HTR-8/SVneo (cell line): ENCODE measurements at places on chromosomes 13 and 19.

DNA sequence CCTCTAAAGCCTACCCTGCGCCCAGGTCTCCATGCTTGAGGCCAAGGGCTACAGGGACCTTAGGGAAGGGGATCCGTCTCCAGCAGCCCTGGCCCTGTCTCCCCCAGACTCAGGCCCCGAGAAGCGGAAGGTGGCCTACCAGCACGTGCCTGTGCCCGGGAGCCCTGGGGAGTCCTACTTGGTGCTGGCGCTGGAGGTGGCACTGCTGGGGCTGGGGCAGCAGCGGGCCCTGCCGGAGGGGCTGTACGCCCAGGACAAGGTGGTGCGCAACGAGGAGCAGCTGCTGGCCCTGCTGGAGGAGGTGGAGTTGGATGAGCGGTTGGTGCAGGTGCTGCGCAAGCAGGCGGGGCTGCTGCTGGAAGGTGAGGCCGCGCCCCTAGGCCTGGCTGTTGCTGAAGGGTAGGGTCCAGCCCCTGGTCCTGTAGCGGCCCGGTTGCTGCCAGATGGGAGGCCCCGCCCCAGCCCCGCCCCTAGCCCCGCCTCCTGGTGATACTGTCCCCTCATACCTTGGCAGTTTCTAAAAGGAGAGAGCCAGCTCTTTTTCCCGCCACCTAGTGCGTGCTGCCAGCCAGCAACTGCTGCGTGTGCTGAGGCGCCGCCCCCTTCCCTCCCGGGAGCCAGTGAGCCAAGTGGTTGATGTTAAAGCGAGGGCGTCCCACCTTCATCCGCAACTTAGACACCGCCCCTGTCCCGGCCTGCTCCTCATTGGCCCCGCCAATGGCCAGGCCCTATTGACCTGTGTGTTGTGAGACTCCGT is 22.6 kb downstream of the ZSWIM4 start:
- no peak for DNase-seq

- DNase-seq, result no peak
Measured at GRCh38 chr19:48807590-48808308, 3.1 kb downstream of the BCAT2 start.

DNA sequence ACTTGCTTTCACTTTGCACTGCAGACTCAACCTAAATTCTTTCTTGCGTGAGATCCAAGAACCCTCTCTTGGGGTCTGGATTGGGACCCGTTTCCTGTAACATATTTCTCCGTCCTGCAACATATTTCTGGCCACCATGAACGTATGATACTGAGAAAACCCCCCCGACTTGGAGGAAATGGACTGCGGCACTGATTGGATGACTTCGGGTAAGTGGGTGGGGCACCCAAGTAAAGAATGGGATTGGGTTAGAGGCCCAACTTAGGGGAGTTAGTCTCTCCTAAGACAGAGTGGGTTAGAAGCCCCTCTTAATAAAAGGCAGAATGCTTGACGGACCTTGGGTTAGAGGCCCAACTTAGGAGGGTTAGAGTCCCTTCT is 690.4 kb downstream of the UQCRFS1 start:
- DNase-seq, result no peak

- no peak for DNase-seq
Measured at GRCh38 chr19:10237702-10238101, 6.6 kb upstream of the S1PR2 start.

DNA sequence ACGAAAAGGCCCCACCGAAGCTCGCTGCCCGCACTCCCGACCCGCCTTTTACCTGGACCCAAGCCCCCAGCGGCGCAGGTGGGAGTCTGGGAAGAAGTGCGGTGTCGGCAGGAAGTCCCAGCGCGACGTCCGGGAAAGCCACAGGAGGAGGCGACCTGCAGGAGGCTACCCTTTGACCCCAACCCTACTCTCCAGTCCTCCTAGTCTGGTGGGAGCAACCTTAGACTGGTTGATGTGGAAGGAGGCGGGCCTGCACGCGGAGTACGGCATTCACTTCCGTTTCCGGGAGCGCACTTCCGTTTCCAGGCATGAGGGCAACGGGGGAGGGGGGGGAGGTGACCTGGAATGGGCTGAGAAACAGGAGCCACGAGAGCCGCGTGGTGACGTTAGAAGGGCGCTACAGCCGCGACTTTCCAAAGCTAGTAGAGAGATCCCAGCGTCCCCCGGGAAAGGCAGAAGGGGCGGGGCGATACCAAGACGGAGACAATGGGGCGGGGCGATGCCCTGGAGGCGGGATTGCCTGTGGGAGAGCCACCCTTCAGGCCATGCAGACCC is 28.5 kb downstream of the ZNF266 start:
- DNase-seq, result peak; percentile 85

GRCh38 chr19:12996406-12997094 is 1.3 kb downstream of the NFIX start:
- no peak for DNase-seq

- no peak for DNase-seq
Measured at GRCh38 chr13:102399791-102400674, 1.8 kb downstream of the FGF14 start.

DNA sequence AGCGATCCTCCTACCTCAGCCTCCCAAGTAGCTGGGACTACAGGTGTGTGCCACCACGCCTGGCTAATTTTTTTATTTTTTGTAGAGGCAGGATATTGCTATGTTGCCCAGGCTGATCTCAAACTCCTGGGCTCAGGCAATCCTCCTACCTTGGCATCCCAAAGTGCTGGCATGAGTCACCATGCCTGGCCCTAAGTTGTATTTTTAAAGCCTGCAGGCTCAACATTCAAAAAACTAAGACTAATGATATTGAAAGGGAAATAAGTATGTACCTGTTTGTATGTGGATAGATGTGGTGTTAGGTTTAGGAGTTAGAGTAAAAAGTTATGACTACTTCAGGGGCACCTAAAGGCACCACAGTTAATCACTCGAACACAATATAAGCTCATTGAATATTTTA is 5.4 kb upstream of the IPO5 start:
- DNase-seq, result no peak

DNA sequence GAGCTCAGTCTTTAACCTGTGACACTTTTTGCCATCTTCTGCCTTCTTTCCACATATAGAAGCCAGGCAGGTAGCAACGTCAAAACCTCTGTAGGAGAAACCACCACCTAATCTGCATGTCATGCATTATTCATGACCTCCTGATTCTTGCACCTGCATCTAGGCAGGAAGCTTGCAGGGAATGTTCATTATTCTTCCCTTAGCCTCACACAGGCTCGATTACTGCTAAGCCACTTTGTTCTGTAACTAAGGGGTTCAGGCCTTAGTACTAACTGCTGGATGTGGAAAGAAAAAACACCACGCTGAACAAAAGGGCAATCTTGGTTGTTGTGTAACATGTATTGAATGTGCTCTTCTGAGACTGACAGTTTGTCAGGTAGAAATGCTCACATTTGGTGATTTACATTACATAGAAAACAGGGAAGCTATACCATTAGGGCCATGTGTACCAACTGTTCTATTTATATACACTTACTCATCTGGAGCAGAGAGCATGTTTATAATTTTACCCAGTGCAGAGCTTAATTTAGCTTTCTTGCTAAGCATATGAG is 366.9 kb downstream of the KLF12 start:
- DNase-seq, result no peak

DNA sequence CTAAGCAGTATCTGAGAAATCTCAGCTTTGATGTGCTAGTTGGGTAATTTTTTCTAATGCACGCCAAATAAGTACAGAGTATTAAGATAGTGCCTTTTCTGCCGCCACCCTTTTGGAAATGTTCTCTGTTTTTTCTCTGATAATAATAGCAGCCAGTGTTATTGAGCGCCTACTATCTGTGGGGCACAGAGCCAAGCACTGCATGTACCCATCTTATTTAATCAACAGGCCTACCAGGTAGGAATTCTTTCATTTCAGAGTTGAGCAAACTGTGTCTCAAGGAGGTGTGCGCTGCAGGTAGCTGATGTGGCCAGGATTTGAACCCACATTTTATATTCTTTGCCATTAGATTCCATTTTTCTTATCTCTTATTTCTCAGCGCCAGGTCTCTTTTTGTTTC is 1.4 kb downstream of the EPN1 start:
- DNase-seq, result no peak

DNA sequence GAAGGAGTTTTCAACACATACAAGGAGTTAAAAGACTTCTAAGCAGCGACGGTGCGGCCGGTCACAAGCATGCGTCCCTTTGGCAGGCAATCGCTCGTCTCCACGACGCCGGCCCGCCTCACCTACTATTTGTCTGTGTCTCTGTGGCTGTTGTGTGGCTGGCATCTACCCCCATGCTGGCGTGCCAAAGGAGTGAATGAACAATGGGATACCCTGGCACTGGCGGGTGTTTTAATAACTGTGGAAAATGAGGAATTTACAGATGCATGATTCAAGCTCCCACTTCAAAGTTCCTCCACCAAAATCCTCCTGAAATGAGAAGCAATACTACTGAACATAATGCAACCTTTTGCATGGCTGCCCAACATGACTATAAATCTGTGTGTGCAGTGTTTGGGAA is 176.6 kb downstream of the KLF5 start:
- DNase-seq, result no peak

DNA sequence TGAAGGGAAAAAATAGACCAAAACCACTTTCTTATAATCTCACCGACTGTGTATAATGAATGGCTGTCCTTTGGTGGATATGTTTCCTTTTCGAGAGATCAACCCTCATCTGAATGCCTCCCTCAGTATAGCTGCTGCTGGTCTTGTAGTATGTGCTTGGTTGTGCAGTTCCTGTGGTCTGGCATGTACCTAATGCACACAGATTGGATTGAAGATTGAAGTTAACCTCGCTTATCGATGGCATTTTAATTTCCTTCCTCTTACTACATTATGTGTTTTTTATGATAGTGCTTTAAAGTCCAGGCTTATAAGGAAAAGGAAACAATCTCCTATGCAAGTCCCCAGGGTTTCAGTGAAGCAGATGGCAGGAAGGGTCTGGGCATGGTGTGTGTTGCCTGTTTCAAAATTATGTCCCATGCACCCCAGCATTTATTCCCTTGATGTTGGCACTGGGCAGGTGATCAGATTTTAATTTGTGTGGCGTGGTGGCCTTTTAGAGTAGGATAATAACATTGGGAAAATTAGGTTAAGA is 334.1 kb downstream of the SHISA2 start:
- no peak for DNase-seq

GRCh38 chr19:4803736-4804695 is 12.5 kb downstream of the FEM1A start:
- peak; percentile 57 for DNase-seq

DNA sequence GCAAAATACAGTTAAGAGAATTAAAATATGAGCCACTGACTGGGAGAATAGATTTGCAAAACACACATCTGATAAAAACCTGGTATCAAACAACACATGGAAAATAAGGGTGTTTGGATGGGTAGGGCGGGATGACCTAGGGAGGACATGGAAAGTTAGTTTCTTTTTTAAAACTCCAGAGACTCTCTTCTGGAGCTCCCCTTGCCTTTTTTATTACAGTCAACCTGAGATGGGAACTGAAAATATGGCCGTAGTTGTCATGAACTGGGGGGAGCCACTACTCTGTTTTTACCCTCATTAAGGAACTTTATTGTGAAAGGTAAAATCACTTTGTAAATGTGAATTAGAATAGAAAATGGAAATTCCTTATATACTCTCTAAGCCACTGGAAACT is 113.0 kb downstream of the ATP11A start:
- no peak for DNase-seq

DNA sequence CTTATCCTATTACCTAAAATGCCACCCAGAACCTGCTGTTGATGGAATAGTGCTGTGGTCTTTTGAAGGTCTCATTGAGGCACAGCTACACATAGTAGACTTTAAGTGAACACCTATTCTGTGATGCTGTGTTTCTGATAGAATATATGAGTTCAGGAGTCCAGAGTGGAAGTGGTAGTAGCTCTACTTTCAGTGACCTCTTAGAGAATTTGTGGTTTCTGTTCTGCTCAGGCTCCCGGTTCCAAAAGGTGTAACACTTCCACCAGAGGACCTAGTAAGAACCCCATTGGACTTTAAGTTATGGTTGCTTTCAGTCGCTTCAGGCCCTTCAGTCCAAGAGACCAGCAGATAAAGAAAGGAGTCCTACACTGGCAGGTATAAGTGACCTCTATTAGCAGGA is 11.4 kb upstream of the MYCBP2 start:
- no peak for DNase-seq

DNA sequence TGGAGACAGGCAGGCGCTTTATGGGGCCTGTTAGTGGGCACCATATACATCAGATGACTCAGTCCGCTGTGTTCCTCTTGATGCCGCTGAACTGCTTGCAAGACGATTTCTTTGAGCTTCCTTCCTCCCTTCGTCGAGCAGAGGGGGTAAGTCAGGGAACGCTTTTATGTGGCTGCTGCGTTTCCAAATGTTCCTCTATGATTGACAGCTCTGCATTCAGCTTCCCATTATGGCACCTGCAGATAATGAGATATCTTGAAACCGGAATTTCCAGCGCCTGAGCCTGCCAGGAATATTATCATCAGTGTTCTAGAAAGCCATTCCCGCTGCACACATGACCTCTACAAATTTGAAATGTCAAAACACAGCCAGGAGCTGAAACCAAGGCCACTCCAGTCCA is 257.0 kb downstream of the TSHZ3 start:
- DNase-seq, result no peak

DNA sequence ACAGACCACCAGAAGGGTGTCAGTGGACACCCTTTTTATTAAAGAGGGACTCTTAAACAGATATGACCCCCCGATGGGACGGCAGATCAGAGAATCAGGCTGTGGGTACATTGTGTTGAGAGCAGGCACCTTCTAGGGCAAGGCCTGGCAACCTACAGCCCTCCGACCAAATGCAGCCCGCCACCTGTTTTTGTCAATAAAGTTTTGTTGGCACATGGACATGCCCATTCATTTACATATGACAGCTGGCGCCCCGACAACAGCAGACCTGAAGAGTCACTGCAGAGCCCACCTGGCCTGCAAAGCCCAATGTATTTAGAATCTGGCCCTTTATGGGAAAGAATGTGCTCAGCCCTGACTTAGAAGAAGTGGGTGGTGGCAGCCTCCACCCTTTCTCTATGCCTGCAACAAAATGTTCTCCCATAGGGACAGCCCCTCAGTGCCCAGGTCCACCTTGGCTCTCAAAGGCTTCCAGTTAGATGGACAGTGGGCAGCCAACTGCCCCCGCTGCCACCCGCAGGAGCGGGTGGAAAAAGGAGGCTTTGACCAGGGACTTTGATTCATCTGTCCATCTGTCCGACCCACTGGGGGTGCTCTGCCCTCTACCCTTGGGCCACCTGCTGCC is 184.9 kb downstream of the PTPRS start:
- DNase-seq, result no peak

GRCh38 chr19:46746281-46747057 is at the start of gene STRN4:
STRN4 (minus strand) TSS chr19:46746450; CDS start chr19:46746430, 20 bp downstream.
- DNase-seq, result peak; percentile 74

- no peak for DNase-seq
Measured at GRCh38 chr13:73967397-73968165, 166.6 kb downstream of the KLF12 start.

- DNase-seq, result no peak
Measured at GRCh38 chr13:99758460-99759162, 213.0 kb downstream of the ZIC5 start.

DNA sequence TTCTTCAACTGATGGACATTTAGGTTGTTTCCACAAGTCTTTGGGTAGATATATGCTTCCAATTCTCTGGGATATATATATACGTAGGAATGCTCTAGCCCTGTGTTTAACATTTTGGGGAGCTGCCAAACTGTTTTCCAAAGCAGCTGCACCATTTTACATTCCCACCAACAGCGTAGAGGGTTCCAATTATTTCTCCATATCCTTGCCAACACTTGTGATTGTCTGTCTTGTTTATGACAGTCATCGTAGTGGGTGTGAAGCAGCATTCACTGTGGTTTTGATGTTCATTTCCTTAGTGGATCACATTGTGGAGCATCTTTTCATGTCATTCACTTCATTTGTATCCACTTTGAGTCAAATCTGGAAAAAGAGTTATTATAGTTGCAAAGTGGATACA is 4.7 kb upstream of the CBLC start:
- no peak for DNase-seq

GRCh38 chr13:50995854-50996253 is 86.3 kb downstream of the RNASEH2B start:
- no peak for DNase-seq
